ENCODE measurements at places on chromosomes 11 and 22.

- DNase-seq: peak; percentile 47
These were observed 32.4 kb downstream of the ZC3H12C start for GRCh38 chr11:110125632-110126031.

- DNase-seq: no peak
These were observed 14.9 kb downstream of the LMO1 start for GRCh38 chr11:8248786-8249185.

GRCh38 chr11:130115218-130115617, 44.4 kb upstream of the ST14 start:
- DNase-seq: no peak

DNA sequence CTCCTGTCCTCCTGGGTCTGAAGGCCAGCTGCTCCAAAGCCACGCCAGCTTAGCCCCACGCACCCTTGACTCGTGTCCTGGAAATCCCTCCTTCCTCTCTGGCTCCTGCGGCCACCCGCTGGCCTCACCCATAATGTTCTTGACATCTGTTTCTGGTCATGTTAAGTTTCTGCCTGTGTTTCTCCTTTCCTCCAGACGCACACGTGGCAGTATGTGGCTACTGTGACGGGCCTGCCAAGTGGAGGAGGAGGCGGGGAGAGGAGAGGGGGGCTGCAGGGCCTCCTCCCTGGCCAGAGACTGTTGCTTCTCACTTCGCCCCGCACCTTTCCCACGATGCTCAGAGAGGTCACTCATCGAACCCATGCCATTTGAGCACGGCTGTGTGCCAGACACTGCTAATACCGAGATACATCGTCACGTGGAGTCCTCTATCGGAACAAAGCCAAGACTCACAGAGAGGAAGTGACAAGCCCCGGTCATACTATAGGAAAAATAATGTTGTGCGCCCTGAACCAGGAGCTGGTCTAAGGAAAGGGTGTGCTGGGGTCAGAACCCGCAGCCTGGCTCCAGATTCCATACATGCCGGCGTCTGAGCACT, 11.5 kb downstream of the C1QTNF6 start:
- DNase-seq: peak; percentile 71

DNA sequence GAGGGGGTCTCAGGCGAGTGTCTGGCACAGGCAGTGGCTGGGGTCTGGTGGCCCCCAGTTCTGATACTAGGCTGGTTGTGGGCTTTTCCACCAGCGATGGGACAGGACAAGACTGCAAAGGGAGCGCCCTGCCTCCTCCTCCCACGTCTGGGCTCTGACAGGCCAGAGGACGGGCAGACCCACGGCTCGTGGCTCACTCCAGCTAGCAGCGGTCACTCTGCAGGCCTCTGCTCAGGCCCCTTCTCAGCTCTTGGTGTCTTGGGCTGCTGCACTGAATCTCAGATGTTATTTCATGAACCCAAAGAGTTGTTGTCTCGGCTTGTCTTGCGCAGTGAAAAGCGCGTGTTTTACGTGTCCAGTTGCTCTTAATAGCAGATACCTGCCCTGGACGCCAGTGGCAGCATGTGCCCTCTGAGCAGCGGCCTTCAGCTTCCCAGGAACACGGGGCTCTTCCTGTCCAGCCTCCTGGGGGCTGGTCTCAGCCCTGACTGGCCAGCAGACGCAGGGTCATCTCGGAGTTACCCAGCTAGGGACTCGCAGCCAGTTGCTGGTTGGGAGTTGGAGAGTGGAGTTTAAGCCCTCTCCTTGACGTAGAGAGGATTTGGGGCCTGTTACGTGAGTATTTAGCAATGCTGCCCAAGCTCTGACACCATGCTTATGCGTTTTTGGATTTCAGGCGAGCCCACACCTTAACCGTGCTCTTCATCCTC, 9.6 kb downstream of the PTDSS2 start:
- no peak for DNase-seq

DNA sequence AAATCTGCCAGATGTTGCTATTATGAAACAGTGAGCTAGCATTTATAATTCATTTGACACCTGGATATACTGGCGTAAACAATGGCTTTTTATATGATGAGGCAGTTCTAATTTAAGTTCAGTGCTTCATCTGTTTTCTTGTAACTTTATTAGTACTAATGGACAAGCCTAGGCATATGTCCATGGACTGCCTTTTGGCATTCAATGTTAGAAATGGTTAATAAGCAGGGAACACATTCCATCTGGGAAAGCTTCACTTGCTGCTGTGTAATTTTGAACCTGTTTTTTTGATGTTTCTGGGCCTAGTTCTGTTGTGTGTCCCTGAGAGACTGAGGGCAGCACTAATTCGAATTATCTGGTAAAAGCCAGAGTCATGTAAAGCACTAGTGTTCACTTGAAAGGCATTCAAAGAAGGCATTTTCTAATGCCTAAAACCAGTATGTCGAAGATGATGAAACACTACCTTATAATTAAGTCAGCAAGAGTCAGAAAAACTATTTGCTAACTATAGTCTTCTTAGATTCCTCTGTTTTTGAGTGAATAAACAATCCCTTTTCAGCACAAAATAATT, 138.5 kb downstream of the SWAP70 start:
- peak; percentile 15 for DNase-seq

DNA sequence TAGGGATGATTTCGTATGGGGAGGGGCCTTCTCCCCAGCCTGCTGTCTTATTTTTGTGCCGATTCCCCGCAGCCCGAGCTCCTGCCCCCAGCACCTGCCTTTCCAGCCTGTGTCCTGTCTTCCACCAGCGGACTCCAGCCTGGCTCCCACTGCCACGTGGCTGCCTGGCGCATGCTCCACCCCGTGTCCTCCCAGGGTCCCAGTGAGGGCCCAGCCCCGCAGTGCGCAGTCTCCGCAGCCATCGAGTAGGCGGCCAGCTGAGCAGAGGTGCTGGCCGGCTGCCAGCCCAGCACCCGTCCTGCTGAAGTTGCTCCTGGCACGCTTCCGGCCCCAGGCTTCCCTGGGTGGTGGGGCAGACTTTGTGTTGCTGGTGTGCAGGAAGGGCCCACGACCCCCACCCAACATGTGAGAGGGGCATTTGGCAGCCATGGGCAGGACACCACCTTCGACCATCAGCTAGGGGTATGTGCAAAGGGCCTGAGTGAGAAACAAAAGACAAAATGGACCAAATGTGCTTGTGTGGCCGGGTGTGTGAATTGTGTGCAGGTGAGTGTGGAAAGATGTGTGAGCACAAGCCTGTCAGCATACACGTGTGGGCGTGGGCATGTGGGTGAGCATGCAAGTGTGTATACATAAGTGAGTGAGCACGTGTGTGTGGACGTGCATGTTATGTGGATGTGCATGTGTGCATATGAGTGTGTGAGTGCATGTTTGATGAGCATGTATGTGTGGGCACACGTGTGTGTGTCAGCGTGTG, 55.9 kb downstream of the RTN4R start:
- no peak for DNase-seq

GRCh38 chr22:46854125-46854870, 91.8 kb downstream of the TBC1D22A start:
- DNase-seq: no peak

GRCh38 chr22:50270666-50271394, 650 bp upstream of the MAPK11 start:
- DNase-seq: peak; percentile 87

- DNase-seq: peak; percentile 58
These were observed 815 bp upstream of the PLCB3 start for GRCh38 chr11:64250415-64251015.

GRCh38 chr22:39450258-39450955, 6.4 kb upstream of the MGAT3 start:
- DNase-seq: no peak

All from hepatocyte (in vitro differentiated cells).